ENCODE measurements at places on chromosomes 5 and 9.

GRCh38 chr5:2167671-2168070 lies 284.9 kb upstream of the IRX4 start:
- DNase-seq = no peak

- peak; percentile 78 for DNase-seq
Observed at GRCh38 chr5:136811551-136811950, 446.2 kb upstream of the TRPC7 start.

DNA sequence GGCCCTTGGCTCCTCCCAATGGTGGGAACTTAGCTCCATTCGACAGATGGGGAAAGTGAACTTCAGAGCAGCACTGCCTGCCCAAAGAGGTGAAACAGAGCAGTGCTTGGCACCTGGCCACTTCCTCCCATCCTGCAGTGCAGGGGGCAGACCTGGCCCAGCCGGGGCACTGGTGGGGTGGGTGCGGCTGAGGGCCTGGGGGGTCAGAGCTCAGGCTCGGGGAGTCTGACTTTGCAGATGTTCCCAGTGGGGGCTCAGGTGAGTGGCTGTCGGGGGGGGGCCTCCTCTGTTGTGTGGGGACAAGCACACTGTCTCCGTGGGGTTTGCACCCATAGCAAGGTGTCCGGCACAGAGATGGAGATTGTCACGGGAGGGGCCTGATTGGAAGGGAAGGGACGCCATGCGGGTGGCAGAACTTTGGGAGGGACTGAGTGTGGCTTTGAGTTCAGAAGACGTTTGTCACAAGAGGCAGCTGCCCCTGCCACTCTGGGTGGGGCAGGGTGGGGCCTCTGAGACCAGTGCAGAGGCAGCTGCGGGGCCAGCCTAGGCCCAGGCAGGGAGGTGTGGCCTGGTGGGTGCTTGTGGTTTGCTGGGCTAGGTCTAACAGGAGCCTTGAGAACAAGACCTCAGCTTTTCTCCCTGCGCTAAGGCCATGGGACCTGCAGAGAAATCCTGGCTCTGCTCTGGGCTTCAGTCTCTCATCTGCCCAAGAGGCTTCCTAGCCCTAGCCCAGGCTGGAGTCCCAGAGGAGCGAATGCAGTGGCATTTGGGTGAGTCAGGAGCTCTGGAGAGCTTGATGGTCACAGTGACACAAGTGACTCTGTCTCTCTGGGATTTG lies 2.5 kb downstream of the MYMK start:
- DNase-seq = no peak

DNA sequence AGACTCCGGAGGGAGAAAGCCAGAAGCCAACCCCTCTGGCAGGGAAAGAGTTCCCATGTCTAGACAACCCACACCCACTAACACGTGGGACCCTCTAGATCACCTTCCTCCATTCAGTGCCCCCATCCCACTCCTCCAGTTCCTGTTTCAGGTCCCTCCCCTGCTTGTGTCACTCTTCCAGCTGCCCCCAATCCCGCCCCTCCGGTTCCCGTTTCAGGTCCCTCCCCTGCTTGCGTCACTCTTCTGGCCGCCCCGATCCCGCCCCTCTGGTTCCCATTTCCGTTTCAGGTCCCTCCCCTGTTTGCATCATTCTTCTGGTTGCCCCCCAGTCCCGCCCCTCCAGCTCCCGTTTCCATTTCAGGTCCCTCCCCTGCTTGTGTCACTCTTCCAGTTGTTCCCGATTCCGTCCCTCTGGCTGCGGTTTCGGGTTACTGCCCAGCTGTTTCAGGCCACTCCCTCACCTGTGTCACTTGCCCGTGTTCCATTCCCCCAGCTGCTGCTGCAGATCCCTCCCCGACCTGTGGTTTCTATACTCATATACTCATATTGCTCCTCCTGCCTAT lies 64.8 kb upstream of the RANBP6 start:
- DNase-seq = no peak

- DNase-seq = no peak
Observed at GRCh38 chr5:115770466-115770865, 46.0 kb downstream of the CDO1 start.

- no peak for DNase-seq
Observed at GRCh38 chr9:5095795-5096194, 89.6 kb downstream of the INSL6 start.

- no peak for DNase-seq
Observed at GRCh38 chr5:176425791-176426190, 9.5 kb upstream of the CLTB start.

DNA sequence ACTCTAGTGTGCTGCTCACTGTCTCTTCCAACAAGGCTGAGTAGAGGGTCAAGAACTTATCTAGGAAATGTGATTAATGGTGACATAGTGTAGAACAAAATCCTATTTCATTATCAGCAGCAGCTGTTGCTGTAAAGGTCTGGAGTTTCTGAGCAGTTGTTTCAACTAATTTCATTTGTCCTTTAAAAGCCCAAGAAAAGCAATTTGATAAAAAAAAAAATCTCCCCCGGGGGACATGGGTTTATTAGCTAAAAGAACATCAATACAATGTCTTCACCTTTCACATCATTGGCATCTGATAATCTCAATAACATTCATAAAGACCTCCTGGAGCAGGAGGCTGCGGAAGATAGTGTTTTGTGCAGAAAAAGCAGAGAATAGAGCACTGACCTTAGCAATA lies 468.1 kb downstream of the KCTD16 start:
- no peak for DNase-seq

- DNase-seq = no peak
Observed at GRCh38 chr5:97297704-97298091, 114.7 kb upstream of the RIOK2 start.

GRCh38 chr5:179697993-179698934 lies 503 bp upstream of the CANX start:
- peak; percentile 93 for DNase-seq

- no peak for DNase-seq
Observed at GRCh38 chr9:94929369-94929756, 202.9 kb downstream of the AOPEP start.

- DNase-seq = peak; percentile 74
Observed at GRCh38 chr9:125744616-125745015, 2.6 kb upstream of the PBX3 start.

DNA sequence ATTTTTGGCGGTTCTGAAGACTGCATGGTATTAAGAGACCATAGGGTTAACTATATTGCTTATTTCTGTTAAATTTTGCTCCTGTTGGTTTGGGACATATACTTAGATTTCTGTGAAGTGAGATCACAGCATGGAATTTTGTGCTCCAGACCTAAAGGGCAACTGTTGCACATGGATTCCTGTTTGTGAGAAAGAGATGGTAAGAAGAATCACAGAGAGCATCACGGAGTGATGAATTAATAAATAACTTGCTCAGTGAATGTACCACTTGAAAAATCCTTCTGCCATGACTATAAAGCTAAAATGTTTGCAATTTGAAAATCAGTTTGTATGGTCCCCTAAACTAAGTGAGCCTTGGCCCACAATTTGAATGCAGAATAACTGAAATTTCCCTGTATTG lies 4.5 kb downstream of the PSAT1 start:
- DNase-seq = no peak

DNA sequence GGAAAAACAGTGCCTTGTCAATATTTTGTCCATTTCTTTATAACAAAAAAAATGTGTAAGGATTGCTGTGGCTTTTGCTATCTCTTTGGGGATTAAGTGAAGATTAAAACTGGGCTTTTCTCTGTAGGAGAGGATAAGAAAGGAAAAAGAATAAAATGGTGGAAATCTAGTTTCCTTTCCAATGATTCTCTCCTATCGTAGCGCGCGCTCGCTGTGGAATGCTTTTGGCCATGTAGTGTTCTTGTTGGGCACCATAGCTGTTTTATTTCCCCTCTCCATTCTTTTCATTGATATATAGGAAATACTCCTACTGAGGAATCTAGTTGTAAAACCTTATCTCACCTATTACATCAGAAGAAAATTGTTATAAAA lies 1.5 kb downstream of the STXBP1 start:
- no peak for DNase-seq

DNA sequence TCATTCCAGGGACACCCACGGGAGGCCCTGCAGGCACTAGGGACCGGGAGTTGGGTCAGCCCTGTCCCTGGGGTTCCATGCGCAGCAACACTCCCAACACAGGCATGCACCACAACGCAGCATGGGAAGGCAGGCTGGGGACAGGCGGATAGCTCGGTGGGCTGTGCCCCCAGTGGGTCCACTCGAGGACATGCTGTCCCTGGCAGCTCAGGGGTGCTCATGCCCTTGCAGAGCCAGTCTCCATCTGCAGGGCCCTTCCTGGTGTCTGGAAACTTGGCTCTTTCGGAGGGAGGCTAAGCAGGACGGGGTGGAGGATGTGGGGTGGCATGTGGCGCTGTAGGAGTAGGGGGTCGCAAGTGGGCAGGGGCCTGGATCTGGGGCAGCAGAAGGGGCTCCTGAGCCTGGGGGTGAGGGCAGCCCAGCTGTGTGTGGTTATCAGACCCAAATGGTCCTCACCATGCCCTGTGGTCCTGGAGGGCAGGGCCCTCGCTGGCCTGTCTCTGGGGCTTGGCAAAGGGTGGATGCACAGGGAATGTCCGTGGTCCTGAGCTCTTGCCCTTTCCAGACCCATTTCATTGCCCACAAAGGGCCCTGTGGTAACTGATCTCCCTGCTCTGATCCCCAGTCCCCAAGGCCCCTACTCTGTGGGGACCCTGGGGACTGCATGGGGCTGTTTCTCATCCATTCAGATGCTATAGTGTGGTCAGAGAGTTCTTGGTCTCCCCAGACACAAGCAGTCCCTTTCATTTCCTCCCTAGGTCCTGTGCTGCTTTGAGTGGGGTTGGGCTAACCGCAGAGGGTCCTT lies 90.3 kb upstream of the PHYKPL start:
- DNase-seq = no peak

GRCh38 chr5:55665065-55665464 lies 47.1 kb downstream of the SLC38A9 start:
- DNase-seq = no peak

GRCh38 chr9:35854091-35854762 lies 16.0 kb downstream of the OR13J1 start:
- DNase-seq = no peak

GRCh38 chr5:61304590-61305381 lies 27.3 kb upstream of the ZSWIM6 start:
- DNase-seq = no peak

DNA sequence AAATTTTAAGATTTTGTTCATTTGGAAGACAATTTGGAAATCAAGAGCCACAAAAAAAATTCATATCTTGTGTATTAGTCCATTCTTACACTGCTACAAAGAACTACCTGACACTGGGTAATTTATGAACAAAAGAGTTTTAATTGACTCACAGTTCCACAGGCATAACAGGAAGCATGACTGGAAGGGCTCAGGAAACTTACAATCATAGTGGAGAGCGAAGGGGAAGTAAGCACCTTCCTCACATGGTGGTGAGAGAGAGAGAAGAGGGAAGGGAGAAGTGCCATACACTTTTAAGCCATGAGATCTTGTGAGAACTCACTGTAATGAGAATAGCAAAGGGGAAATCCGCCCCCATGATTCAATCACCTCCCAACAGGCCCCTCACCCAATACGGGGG lies 274.4 kb downstream of the KCNN2 start:
- DNase-seq = no peak

- no peak for DNase-seq
Observed at GRCh38 chr5:100780376-100780870, 122.7 kb downstream of the ST8SIA4 start.

DNA sequence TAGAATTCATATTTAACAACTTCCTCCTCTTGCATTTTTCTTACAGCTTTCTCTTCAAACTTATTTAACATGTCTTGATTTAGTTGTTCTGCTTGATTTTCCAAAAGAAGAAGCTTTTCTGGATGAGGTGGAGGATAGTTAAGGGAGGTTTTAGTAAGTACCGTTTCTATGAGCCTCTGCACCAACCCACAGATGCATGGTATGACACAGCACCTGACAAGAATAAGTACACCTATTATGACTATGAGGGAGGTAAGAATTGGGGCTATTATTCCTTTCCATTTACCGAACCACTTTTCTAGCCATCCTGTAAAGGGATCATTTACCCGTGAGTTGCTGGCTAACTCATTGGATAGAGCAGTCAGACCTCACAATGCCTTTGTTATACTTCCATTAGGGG lies 2.5 kb upstream of the HMGCS1 start:
- no peak for DNase-seq

DNA sequence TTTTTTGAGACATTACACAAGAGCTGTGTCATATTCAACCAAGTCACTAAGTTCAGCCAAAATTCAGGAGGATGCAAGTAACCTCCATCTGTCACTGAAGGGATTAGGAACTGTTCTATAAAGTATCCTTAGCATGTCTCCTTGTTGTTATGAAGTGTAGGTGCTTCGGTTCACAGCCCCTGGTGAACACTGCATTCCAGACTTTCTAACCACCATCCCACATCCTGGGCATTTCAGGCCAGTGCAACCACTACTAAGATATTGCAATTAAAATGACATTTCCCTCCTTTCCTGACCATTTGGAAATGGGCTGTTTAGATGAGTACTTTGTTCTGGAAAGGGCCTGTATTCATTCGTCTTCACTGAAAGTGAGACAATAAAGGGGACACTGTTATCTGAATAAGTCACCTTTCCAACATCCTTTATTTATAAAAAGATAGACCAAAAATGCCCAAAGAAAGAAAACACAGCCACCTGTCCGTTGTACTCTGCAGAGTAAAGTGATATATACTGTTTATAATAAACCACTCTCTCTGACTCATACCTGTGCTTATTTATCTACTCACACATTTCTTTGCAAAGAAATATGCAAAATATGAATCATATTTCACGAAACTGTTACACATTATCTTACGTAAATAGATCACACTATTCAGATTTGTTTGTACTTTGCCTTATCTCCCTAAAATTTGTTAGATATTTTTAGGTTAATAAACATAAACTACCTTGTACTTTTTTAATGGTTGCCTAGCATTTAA lies 861.9 kb downstream of the CDH18 start:
- DNase-seq = no peak

GRCh38 chr5:169694091-169694625 lies 57.1 kb downstream of the DOCK2 start:
- no peak for DNase-seq

DNA sequence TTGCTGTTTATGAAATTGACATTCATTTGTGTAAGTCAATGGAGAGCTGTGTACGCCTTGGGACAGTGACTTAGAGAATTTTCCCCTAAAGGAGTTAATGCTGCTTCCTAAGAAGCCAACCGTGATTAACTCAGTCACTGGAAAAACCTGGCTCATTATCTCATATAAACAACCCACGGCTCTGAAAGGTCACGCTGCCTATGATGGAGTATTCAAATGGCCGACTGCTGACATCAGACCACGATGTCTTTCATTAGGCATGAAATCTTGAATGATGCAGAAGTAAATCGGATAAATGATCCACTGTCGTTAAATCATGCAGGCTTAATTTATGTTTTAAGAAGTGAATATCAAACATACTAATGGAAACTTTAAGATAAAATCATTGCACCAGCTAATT lies 603.7 kb downstream of the RAB3C start:
- DNase-seq = no peak
